ENCODE measurements at places on chromosomes 1 and 21. TPM values are rescaled to one million over a fixed set of nuclear protein-coding genes. Genes with fewer than 3 reads are reported as not detected.

DNA sequence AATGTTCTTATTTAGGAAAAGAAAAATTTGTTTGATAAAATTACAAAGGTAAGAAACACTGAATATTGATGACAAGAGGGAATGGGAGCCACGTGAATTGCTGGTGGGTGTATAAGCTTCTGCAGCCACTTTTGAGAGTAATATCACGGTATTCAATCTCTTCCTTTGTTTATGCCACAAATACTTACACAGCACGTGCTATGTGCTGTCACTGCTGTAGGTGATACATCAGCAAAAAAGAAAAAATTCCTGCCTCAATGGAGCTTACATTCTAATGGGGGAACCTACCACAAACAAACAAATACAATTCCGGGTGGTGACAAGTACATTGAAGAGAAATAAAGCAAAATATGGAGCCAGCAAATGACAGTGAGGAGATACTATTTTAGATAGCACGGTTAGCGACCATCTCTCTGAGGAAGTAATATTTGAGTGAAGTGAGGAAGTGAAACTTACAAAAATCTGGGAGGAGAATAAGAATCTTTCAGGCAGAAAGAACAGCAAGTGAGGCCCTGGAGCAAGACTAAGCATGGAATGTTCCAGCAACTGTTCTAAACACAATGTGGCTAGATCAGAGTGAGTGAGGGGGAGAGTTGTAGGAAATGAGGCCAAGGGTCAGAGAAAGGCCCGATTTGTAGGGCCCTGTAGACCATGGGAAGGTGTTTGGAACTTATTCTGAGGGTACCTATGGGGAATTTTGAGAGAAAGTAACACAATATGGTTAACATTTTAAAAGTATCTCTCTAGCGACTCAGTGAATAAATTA lies 2.6 kb upstream of the FCRLB start:
- DNase-seq, result no peak
- H3K27me3 ChIP-seq, result no peaks in the 10 kb centered on the region
- peaks cover 2% of the 10 kb centered on the region for H3K4me1 ChIP-seq
- H3K27ac ChIP-seq, result no peak overlapping the region
- H3K4me3 ChIP-seq, result no peak overlapping the region

Gene LRRC53
- total RNA-seq, result not detected

Gene RXRG
- total RNA-seq, result not detected

- H3K27ac ChIP-seq, result no peak overlapping the region
- no peaks in the 10 kb centered on the region for H3K4me1 ChIP-seq
- H3K36me3 ChIP-seq, result peaks cover 14% of the 10 kb centered on the region
- H3K4me3 ChIP-seq, result no peak overlapping the region
These were observed 51.2 kb downstream of the DESI2 start for GRCh38 chr1:244704107-244704506.
